ENCODE measurements at places on chromosomes 6 and 20.

DNA sequence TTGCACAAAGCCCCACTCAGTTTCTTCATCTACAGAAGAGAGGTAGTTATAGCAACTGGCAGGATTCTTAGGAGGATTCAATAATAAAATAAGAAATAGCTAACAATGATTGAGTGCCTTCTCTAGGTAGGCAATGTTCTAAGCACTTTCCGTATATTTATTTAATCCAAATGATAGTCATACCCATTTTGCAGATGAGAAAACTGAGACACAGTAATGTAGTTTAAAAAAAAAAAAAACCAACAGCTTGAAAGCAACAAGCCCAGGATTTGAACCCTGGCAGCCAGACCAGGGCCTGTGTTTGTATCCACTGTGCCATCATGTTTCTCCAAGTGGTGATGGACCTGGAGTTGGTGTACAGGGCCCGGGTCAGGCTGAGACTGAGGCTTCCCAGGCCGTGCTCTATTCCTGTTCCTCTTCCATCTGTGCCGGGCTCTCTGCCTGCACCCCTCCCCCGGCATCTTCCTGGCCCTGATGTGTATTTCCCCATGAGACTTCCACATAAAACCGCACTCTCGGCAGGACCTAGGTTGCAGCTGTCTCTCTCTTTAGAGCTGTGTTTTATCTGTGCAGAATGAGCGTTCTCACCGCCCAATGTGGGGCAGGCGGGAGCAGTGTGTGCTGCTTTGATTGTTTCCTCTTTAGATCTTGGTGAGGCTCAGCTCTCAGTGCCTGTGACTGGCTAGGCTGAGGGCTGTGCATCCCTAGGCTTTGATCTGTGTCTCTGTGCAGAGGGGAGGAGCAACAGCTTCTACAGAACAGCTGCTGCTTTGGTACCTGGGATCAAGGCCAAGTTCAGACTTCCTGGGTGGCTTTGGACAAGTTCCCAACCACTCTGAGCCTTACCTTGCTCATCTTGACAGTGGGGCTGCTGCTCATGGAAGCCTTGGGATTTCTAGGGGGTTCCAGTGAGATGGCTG, 49.5 kb downstream of the TOX2 start:
- DNase-seq: no peak

- DNase-seq: no peak
These were observed 44.6 kb upstream of the KCNK16 start for GRCh38 chr6:39366931-39367618.

DNA sequence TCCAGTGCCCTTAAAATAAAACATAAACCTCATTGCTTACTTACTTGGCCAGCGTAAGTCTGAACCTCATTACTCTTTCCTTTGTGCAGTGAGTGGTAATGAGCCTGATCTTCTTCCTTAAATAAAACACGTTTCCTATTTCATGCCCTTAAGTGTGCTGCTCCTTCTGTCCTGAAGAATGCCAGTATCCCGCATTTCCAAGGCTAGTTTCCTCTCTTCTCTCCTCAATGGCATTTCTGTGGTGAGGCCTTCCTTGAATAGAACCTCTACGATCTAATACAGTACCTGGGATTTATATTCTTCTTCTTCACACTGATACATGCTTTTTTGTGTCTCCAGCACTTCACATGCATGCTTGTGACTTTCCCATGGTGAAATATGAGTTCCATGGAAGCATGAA, 523.4 kb upstream of the CDH4 start:
- DNase-seq: no peak

DNA sequence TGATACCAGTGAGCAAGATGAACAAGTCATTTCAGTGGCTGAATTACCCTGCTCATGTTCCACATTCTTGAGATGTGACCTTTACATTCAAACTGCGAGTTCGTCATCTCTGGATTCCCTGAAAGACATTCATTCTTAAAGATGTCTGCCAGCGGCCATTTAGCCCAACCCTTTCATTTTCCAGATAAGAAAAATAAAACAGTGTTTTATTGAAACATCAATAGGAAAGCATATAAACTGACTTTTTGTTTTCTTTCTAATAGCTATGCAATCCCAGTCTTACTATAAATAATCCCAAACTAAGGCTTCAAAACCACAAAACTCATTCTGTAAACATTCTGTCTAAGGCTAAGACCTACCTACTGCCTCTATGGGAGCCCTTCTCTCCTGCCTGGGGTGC, 134.0 kb downstream of the SAMD5 start:
- DNase-seq: no peak

DNA sequence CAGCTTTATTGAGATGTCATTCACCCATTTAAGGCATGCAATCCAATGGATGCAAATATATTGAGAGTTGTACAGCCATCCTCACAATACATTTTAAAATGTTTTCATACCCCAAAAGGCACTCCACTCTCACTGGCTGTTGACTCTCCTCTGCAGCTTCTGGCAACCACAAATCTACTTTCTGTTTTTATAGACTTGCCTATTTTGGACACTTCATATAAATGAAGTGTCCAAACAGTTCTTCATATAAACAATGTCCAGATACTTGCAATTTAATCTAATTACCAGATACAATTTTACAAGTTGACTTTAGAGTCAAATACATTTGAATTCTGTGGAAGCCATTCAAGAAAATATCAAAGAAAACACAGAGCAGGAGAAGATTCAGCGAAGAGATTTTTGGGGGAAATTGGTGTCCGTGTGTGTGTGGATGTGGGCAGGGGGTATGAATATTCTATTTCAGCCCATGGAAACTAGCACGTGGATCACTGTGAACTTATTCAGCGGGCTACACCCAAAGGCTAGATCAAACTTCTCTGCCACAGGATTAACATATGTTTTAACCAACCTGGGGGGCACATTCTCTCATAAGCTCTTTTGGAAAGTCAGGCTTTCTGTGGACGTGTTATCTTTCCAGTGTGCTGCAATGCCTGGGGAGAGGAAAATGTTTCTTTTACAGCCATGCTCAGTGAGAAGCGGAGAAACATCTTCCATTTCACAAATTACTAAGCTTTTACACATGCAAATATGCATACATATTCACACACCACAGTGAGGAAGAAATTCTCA, 73.9 kb downstream of the PLG start:
- no peak for DNase-seq

DNA sequence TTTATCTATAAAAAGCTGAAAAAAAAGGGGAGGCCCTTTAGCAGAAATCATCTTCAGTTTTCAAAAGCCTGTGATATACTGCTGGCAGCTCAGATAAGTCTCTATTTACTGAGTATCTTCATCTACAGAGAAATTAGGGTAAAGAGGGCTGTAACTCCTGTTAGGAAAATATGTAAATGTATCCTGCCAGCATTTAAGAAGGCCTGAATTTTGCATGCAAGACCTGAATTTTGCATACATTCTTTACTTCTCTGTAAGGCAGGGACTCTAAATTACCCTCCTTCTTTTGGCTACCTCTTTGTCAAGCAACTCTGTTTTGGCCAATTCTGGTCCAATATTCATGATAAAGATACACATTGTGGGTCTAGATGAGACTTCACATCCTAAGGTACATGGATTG, 150.6 kb upstream of the SPACA1 start:
- DNase-seq: no peak

DNA sequence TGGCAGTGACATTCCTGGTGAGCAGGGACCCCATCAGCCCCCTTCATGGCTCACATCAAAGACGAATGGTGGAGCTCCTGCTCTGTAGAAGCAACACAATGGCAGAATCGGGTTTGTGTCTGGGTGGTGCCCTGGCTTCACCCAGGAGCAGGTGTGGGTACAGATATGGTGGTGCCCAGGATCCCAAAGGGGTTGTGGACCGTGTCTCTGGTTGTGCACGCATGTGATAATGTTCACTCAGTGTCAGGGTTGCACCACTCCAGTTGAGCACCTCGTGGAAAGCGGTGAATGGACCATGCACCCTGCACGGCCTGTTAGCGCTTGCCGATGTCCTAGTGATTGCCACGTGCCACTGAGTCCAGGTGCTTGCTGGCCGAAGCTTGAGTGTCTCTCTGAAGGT, 63.0 kb downstream of the IGF2R start:
- no peak for DNase-seq

GRCh38 chr6:166648846-166649245, 21.8 kb upstream of the RPS6KA2 start:
- no peak for DNase-seq

GRCh38 chr6:36631326-36632011, 37.3 kb downstream of the SRSF3 start:
- no peak for DNase-seq

DNA sequence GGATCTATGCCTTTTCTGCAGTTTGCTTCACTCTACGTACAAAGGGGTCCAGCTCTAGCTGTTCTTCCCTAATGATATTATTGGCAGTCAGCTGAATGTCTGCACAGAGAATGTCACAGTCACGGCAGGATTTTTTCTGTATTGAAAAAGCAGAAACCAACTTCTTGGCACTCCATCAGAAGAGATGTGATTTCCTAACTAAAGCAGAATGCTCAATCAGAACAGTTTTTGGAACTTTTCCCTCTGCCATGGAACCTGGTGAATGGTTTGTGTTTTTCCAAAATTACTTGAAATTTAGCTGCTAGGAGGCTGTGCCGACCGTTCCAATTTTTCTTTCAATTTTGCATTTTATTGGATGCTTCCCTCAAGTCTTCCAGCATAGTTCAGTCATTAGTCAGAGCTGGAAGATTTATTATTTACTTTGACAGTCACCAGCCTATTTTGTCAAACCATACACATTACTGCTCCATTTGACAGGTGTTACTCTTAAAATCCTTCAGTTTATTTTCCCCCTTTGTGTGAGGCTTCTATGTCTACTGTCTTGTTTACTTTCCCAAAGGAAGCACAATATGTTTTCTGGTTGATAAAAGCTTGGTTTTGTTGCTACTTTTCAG, 259.6 kb upstream of the EPHA7 start:
- DNase-seq: no peak

DNA sequence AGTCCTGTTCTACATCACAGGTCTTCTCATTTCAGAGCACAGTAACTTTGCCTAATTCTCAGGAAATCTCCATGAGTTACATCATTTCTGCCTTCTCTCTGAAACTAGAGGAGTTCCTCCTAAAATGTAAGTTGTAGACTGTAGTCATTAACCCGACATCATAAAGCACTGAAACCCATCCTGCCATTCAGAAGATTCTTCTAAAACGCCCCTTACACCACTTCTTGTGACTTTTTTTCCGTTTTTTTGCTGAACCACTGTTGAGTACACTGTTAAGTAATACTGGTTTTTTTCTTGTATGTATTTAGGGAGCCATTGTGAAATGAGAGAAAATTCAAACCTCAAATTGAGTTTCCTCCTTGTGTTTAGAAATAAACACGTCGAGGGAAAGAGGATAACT, 117.3 kb downstream of the MAP3K4 start:
- DNase-seq: no peak

GRCh38 chr6:15153191-15153590, 92.7 kb upstream of the JARID2 start:
- no peak for DNase-seq

DNA sequence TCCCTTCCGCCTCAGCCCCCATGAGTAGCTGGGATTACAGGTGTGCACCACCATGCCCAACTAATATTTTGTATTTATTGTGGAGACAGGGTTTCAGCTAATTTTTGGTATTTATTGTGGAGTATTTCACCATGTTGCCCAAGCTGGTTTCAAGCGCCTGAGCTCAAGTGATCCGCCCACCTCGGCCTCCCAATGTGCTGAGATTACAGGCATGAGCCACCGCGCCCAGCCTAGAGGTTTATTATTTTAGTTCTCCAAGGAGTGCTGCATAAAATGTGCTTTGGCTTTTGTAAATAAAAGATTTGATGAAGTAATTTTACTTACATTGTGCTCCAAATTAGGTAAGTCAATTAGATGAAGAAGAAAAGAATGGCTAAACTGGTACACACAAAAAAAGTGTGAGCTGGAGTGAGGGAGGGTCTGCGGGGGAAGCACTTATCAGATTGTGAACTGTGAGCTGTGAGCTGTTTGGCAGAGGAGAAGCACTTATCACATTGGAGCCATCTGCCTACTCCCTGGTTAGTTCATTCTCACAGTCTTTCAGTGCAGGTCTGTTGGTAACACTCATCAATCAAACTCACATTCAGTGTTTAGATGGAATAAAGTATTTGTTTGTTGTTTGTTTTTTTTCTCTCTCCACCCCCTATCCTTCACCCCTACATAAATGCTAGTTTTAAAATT, 398.0 kb downstream of the EPHA7 start:
- no peak for DNase-seq

All from NK-92 treated with Interleukin-12 subunit alpha and Interleukin-12 subunit beta, amount 100 ng/mL, for 24 hours (cell line).